ENCODE measurements at places on chromosomes 5 and 9.

DNA sequence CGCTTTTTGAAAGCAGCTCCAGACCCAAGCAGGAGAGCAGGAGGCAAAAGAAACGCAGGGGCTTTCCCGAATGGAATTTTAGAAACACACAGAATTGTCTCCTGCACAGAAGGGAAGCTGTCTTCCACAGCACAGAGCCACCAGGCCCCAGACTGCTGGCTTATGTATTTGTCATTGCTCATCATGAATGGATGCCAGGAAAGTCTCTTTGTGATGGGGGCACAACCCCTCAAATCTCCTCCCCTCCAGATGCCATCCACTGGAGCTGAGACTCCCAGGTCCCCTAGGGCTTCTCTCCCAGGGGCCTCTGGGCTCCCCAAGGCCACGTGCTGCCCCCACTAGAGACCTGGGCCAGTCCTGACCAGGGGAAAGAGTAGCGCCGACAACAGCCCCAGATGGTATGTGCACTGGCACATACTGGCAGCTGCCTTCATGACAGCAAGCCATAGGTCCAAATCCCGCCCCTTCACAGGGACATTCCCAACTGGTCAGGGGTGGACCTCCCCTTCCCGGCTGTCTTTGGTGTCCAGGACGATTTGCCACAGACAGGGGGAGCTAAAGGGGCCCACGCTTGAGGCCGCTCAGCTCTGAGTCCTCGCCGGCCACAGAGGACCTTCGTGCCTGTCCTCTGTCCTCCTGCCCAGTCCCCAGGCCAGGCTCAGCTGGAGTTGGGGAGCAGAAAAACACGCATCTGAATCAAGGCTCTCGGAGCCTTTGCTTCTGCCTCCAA, 127.8 kb downstream of the KCNIP1 start:
- no peak for DNase-seq

GRCh38 chr5:106780355-106780754, 890.4 kb downstream of the EFNA5 start:
- no peak for DNase-seq

DNA sequence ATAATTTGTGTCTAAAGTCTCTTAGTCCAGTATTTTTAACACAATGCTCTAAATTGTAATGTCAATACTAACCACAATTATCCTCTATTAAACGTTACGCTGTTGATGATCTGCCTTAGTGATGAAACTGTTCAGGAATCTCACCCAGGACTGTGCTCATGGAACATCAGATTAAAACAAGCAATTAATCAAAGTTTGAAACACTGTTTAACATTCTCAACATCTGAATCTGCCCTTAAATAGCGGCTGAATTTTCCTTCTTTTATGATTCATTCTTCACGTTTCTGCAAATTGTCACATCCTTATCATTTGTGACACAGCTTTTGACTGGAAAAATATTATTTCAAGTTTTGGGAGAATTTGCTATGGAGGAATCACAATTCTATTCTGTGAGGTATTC, 113.8 kb downstream of the MARCHF11 start:
- DNase-seq, result no peak

DNA sequence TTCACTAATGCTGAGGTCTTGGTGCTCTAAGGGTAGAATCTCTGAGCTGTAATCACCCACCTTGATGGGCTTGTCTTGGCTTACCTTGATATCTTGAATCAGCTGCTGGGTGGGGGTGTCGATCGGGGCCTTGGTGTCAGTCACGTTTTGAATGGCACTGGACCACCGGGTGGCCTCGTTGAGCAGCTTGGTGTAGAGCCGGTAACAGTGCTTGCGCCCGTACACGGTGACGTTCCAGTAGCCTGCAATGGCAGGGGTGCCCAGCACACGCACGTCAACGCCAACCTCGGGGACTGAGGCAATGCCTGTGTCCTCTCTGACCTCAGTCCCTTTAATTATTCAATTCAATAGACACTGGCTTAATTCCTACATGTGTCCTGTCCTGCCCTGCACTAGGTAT, 63.1 kb upstream of the RETREG1 start:
- no peak for DNase-seq

DNA sequence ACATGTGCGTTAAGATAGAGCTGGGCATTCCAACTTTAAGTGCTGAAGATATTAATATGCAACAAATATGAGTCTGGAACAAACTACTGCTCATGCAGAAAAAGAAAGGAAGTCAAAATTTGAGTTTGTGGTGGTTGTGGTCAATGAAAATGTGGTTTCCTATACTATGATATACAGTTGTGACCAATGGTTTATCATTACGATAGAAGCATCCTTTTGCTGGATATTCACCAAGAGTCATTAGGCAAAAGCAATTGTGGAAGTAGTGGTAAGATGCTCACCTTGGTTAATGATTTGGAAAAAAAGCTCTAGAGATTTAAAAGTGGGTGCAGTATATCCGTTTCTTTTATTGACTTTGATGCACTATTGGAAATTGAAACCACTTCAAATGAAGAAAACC, 1007.0 kb downstream of the NR2F1-AS1 start:
- DNase-seq, result no peak

- no peak for DNase-seq
These were observed 135.8 kb downstream of the SNCAIP start for GRCh38 chr5:122447879-122448278.

GRCh38 chr5:130052752-130053151, 148.5 kb downstream of the CHSY3 start:
- DNase-seq, result no peak

DNA sequence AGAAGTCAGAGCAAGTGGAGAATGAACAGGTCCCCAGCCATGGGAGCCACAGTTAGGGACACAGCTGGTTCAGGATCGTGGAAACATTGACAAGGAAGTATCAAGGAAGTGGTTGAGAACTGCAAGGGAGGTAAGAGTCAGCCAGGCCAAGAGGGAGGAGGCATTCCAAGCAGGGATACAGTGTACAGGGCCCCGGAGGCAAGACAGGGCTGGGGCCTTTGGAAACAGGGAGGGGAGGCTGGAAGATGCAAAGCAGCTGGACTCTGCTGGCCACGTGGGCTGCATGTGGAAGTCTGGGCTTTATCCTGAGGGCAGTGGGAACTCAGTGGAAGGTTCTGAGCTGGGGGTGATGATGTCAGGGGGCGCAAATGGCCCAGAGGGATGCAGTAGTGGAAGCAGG, 14.2 kb downstream of the CCDC180 start:
- no peak for DNase-seq

- DNase-seq, result no peak
These were observed 545 bp downstream of the HMGCS1 start for GRCh38 chr5:43312699-43313034.

DNA sequence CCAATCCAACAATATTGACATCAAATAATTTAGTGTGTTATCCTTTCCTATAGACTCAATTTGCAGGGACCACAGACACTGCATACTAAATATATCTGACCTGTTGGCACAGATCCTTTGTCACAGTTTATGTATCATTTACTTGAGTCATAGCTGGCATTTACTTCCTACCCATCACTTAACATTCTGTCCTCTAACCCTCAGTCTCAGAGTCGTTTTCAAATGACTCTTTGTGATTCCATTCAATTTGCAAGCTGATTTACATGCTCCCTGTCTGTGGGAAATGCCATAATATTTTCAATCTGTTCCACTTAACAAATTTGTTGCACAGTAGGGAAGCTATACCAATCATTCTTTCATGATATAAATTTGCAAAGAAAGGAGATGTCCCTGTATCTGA, 265.7 kb upstream of the EDIL3 start:
- DNase-seq, result no peak

DNA sequence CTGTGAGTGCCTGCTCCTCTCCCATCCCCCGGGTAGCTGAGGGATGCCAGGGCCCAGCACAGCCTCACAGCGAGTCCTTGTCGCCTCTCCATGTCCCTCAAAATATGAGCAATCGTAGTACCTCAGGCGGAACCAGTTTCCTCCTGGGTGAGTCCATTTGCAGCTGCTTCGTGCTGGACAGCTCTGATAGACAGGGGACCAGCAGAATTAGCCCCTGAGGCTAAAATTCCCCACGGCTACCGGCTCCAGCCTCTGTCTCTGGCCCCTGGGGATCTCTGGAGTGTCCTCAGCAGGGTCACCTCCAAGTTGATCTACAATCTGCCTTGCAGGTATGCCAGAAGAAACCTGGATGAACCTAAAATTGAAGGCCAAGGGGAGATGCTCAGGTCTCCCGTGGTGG, 115.8 kb upstream of the FBXL7 start:
- no peak for DNase-seq

DNA sequence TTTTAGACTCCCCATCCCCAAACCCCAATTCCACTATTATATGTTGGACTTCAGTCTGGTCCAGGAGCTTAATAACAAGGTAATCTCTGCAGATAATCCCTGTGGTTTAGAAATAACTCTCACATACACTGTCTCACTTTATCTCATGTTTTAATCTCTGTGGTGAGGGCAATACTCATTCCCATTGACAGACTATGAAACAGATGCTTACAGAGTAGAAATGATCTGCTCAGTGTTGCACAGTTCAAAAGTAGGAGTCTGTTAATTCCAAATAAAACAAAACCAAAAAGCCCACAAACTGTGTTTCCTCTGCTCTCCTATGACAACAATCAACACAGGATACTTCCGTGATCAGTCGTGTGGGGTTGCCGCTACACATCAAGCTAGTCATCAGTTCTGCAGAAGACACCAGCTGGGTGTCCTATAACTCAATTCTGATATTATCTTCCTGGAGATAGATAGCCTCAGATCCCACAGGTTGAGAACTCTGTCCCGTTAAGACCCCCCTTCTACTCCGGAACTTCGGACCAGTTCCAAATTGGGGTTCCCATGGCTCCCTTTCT, 26.3 kb upstream of the FANCC start:
- no peak for DNase-seq

GRCh38 chr5:72171667-72172066, 64.4 kb downstream of the MAP1B start:
- no peak for DNase-seq

All from T1000 (cell line).